ENCODE measurements at places on chromosomes 12 and 14.
A peak's percentile ranks its signal among the peaks of the same experiment; 100 is the strongest.

- no peak for DNase-seq
Measured at GRCh38 chr12:325906-326305, 63.2 kb downstream of the KDM5A start.

DNA sequence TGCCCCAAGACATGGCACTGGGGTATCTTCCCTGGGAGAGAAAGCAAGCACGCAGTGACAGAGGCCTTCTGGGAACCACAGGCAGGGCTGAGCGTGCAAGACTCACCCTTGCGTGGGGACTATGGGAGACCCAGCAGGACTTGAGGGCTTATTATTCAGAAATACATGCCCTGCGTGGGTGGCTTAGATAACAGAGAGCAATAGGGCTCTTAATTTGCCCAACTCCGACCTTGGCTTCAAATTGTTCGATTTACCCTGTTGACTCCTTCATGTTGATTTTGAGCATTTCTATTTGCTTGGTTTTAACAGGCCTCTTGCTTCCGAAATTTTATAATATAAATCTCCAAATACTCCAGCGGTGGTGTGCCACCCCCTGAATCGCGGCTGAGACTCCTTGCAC is 5.1 kb upstream of the SERPINA1 start:
- no peak for DNase-seq

DNA sequence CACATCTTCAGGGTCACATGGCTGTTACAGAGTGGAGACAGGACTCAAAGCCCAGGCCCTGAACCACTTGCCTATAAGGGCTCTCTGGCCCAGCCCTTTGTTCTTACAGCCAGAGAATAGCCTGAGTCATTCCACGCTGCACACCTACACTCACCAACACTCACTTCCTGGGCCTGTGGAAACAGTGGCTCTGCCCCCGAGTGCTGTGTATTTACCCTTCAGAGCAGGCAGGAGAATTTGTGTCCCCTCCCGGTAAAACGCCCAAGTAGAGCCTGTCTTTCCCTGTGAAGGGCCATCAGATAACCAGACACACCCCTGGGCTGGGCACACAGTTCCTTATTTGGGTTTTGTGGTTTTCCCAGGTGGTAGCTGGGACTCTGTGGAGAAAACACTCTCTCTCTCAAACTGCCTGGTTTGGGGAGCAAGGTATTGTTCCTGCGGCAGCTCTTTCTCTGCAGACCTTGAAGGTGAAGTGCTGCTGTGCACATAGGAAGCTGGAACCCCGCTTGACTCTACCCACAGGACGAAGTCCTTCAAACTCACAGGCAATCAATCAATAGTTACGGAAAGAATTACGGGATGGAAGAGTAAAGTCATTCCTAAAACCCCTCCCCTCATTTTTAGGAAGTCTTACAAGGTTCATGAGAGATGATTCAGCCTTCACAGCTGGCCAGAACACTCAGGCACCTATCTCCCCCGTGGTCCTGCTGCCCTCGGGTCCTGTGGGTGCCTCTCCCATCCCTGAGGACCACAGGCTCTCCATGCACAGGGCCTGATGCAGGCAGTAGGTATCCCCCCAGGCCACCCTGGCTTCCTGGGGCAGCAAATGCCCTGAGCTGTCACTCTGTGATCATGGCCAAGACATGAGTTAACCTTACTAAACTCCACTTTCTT is 20.3 kb downstream of the FIGNL2 start:
- no peak for DNase-seq

DNA sequence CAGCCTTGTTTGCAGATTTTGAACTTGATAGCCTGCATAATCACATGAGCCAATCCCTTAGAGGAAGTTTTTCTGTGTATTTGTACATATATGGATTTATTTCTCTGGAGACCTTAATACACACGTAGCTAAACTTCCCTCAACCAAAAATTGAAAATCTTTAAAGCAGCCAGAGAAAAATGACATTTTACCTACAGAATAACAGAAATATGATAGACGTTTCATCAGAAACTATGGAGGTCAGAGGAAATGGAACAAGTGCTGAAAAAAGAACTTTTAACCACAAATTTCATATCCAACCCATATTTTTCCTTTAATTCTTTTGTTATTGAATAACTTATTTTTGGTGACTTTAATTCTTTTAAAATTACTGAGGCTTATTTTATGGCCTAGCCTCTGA is 177.7 kb downstream of the CCDC91 start:
- DNase-seq, result no peak

- DNase-seq, result no peak
Measured at GRCh38 chr12:123397400-123397799, 13.5 kb downstream of the KMT5A start.

GRCh38 chr14:61559641-61560201 is 135.6 kb upstream of the HIF1A start:
- no peak for DNase-seq

- DNase-seq, result peak; percentile 82
Measured at GRCh38 chr12:6465467-6466183, 4.9 kb downstream of the VAMP1 start.

GRCh38 chr14:33386781-33387180 is 448.1 kb downstream of the NPAS3 start:
- DNase-seq, result no peak

GRCh38 chr14:58258156-58258555 is 13.5 kb downstream of the PSMA3 start:
- no peak for DNase-seq

- no peak for DNase-seq
Measured at GRCh38 chr14:75609116-75609515, 30.7 kb downstream of the FLVCR2 start.

DNA sequence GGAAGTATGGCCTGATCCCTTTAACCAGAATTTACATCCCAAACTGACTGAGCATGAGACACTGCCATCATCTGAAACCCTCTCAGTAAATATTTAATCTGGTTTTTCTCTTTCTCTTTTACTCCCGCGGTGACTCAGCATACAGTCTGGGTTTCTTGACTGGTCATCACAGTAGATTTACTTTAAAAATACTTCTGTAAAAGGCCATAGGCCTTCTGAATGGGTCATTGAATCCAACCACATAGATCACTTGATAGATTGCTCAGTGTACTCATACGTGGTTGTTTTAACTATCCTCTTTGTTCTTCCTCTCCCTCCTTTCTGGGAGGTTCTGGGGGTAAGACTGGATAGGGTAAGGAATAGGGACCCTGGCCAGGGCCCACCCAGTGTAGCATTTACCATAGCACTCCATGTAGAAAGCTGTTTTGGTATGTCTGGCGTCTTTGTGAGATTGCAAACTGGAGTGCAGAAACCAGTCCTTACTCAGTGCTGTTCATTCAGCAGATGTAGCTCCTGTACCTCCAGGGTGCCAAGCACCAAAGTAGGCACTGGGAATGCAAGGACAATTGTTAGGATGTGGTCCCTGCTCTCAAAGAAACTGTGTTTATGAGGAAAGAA is 165.7 kb downstream of the SRGAP1 start:
- no peak for DNase-seq

- no peak for DNase-seq
Measured at GRCh38 chr14:68664225-68664681, 128.6 kb downstream of the ZFP36L1 start.

- DNase-seq, result peak; percentile 80
Measured at GRCh38 chr12:121443193-121443870, 43.4 kb downstream of the RNF34 start.

- DNase-seq, result no peak
Measured at GRCh38 chr12:53735556-53735955, 8.3 kb upstream of the CALCOCO1 start.

GRCh38 chr14:53367644-53368026 is 214.5 kb upstream of the DDHD1 start:
- DNase-seq, result no peak

- no peak for DNase-seq
Measured at GRCh38 chr12:105967038-105967776, 171.5 kb downstream of the NUAK1 start.

- no peak for DNase-seq
Measured at GRCh38 chr14:81517798-81518398, 15.8 kb downstream of the SEL1L start.

Data from tibial nerve (tissue), 4 donors.